Fibroblast of skin of scalp (primary cell): ENCODE measurements at places on chromosomes 16 and 17.

- DNase-seq: no peak
Measured at GRCh38 chr16:57647136-57647875, 18.9 kb downstream of the ADGRG1 start.

GRCh38 chr16:54411544-54411943 lies 125.0 kb upstream of the IRX3 start:
- DNase-seq: no peak

DNA sequence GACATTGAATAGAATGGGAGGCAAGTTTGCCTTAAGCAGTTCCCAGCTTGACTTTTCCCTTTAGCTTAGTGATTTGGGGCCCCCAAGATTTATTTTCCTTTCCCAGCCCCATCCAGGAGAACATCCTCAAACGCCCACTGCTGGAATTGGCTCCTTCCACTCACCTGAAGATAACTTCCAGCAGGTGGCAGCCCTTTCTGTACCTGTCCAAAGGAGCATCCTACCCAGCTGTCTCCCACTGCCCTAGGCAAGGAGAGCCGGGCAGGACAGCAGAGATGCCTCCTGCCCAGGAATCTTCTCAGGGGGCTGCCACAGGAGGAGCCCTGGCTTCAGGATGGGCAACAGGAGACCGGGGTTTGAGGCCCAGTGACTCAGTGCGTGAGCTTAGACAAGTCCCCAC lies 6.4 kb downstream of the CACNG5 start:
- no peak for DNase-seq

- peak; percentile 53 for DNase-seq
Measured at GRCh38 chr16:21656795-21657768, 4.7 kb upstream of the IGSF6 start.

- DNase-seq: no peak
Measured at GRCh38 chr16:12742741-12743140, 60.9 kb downstream of the CPPED1 start.

DNA sequence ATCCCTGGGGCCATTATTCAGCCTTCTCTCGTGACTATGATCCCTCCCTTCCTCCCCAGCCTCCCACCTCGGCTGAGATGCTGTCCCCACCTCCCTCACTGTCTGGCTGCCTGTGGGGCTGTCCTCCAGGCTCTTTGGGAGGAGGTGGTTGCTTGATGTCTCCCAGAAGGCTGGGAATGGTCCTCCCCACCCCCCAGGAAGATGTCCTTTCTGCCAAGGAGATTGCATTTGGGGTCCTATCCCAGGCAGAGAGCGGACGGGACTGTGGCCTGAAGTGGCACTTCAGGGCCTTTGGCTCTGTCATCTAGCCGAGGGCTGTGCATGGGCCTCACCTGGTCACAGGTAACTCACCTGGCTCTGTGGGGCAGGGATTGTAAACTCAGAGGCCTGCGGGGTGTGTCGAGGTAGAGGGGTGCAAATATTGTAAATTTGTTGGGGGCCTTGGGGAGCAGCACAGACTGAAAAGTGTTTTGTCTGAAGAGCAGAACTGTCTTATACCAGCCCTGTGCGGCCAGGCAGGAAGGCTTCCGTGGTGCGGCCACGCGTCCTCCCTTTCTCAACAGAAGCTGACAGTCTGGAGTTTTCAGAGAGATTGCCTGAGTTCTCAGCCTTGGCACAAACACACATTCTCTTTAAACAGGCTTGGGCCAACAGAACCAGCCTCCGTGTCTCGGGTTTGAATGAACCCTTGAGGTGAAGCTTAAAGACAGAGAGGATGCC lies 177.9 kb downstream of the SEC14L1 start:
- DNase-seq: peak; percentile 55

GRCh38 chr16:69286941-69287713 lies 24.0 kb upstream of the VPS4A start:
- peak; percentile 74 for DNase-seq

GRCh38 chr16:30902029-30902972 lies 5.9 kb downstream of the CTF1 start:
- DNase-seq: peak; percentile 65
